ENCODE measurements at places on chromosomes 2 and 18.

GRCh38 chr2:20468549-20469500 is 22.0 kb downstream of the RHOB start:
- DNase-seq: no peak

GRCh38 chr2:157574165-157574564 is 54.5 kb downstream of the ACVR1C start:
- no peak for DNase-seq

GRCh38 chr2:199988151-199988550 is 32.8 kb downstream of the MAIP1 start:
- DNase-seq: no peak

DNA sequence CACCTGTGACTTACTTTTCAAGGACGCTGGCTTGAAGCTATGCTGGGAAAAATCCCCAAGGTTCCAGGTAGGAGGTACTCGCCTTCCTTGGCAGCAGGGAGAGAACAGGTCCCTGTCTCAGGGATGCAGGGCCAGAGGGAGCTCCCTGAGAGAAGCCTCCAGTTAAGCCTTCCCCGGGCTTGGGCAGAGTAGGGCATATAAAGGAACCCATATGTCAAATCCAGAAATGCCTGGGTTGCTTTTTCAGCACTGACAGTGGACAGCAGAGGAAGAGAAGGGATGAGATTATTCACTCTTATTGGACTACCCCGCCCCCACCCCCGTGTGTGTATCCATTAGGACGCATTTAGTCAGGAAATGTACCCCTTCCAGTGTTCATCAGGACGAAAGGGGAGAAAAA is 89.3 kb upstream of the TEX51 start:
- no peak for DNase-seq

DNA sequence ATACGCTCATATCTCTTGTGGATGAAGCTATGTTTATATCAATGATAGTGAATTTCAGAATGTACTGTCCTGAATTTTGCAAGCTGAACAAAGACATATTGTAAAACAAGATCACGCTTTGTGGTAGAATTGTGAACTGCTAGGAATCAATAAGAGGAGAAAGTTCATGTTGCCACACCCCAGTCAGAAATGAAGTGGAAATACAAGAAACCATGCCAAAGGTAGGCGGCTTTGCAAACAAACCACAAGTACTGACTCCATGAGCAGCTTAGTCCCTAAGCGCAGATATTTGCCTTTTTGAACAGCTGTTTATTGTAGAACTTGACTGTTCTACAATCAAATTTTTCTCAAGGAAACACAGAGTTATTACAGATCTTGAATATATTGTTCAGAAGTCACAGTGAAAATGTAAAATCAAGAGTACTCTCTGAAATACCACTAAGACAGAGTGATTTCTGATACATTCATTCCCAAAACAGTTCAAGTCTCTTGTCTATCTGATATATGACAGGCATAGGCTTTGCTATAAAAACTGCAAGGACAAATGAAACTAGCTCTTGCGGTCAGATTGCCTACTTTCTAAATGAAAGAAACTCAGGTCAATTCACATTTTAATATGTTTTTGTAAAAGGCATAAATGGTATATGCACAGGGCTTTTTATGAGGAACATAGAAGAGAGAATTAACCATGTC is 120.9 kb upstream of the CDH19 start:
- DNase-seq: no peak

DNA sequence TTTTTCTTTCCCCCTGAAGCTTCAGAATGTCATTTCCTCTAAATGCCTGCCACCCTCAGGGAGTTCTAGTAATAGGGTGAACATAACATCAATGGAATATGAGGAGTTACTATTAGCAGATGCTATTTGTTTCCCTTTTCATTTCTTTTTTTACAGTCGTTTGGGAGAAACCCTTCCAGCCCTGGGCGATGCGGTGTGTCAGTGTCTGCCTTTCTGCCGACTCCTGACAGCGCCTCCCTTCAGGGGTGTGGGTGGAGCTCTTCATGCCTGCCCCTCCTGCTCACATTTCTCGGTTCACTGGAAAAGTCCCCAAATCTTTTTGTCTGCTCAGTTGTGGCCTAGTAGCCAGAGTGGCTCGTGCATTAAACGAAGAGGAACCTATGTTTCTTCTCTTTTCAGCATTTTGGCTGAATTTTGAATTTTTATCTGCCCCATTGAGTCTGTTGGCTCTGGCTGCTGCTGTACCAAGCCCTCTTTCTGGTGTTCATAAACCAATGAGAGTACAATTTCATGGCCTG is 72.3 kb downstream of the FMNL2 start:
- no peak for DNase-seq

GRCh38 chr2:205115511-205115910 is 566.8 kb upstream of the NRP2 start:
- DNase-seq: no peak

DNA sequence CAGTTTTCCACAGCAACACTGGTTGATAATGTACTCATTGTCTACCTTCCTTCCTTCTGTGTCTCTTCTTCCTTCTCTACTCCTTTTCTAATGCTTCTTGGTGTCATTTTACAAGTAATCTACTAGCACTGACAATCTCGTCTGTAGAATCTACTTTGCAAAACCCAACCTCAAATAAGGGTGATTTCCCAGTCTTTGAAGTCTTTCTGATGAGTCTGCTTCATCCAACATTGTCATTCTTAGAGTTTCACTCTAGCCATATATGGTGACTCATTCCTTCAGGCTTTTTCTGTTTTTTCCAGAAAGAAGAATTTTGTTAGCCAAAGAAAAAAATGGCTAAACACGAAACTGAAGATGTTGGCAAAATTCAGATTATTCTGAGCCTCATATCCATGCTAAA is 288.7 kb downstream of the MBD2 start:
- no peak for DNase-seq

DNA sequence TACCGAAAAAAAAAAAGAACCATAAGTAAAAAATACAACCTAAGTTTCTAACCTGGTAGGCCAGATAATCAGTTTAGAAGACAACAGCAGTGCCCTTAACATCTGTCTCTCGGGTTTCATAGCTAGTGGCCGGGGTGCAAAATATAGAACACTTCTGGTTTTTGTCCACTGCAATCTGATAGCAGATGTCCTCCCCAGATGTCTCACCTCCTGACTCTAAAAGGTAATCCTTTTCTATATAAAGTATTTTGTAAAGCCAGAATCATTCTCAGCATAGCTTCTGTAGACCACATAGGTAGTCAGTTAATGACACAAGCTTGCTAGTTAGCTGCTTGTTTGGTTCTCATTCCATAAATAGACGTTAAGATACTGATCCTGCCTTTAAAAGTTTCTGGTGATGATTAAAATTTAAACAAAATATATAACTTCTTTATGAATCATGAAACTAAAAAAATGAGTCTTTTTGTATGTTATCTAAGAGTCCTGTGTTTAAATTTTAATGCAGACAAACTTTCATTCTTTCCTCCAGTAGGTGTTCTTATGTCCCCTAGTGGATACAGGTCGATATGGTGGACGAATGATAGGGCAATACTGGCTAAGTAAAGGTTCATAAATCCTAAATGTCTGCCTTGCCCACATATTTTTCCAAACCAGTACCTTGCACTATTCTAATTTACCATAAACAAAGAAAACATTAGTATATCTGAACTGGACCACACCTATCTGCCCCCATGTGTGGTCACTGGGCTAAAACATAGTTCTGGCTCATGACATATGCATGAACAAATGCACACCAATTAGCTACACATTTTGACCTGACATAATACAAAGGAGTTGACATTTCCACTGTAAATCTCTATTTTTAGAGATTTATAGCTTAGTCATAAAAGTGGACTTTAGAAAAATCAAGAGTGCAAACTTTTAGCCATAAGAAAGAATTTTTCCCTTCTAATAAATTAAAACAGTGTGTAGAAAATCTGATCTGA is 171.0 kb downstream of the SRBD1 start:
- no peak for DNase-seq

GRCh38 chr2:75290600-75291150 is 91.4 kb upstream of the TACR1 start:
- no peak for DNase-seq

DNA sequence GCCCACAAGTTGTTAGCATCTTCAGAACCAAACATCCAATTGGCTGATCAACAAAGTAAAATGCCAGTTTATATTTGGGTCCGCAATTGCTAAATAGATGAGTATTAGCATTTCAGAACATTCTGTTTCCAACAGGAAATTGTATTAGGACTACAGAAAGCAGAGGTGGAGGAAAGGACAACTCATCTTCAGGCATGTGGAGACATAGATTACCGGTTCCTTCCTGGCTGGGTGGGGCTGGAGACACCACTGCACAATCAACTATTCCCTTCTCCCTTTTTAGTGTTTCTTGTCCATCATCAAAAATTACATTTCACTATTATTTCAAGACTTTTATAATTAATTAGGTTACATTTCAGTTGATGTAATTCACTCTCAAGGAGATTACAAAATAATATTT is 83.8 kb downstream of the ADAM23 start:
- no peak for DNase-seq

GRCh38 chr2:160666154-160667060 is 172.8 kb upstream of the RBMS1 start:
- peak; percentile 18 for DNase-seq

Data from CD4-positive, alpha-beta T cell treated with Interleukin-6 at 100 ng/mL for 8 hours (primary cell).